ENCODE measurements at places on chromosomes 3 and 15.

DNA sequence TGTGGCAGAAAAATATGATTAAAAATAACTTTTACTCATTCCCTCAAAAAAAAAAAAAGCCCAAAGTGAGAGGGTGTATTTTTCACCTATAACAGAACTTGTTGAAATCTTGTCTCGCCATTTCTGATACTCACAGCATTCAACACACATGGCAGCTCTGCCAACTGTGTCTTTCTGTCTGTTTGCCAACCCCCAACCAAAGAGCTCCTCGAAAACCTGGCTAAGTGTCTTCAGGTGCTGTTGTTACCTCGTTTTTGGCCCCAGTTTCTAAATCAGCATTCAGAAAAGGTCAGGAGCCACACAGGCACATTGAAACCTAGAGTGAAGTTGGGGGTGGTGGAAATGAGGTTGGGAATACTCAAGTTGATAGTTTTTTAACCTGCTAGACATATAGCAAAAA, 123.5 kb downstream of the TMEM108 start:
- DNase-seq = no peak

GRCh38 chr3:197575362-197575761, 19.6 kb upstream of the BDH1 start:
- no peak for DNase-seq

DNA sequence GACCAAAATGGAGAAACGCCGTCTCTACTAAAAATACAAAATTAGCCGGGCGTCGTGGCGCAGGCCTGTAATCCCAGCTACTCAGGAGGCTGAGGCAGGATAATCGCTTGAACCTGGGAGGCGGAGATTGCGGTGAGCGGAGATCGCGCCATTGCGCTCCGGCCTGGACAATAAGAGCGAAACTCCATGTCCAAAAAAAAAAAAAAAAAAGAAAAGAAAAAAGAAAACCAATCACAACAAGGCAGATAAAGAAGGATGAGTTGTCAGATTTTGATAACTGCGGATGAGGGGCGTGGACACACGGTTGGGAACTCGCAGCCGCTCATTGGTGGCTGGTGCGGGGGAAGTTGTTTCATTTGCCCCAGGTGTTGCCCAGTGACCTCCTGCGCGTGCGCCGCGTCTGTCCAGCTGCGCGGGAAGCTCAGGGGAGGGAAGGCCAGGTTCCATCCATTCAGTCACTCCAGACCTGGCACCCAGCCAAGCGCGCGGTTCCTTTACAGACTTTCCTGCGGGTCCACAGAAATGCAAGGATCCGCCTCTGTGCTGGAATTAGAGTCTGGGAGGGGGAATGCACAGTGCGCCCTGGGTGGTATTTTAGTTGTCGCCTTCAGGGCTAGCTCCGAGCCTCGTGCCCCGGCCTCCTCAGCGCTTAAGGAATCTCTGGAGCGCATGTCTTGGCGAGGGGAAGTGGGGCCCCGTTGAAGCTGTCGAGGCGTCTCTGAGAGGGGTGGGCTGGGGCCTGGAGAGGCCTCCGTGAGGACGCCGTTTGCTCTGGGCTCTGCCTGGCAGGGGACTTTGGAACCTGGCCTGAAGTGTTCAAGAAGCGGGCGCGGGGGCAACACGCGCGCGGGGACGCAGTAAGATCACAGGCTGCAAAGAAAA, 708 bp upstream of the GCHFR start:
- no peak for DNase-seq

- DNase-seq = no peak
These were observed 44.9 kb upstream of the CCNL1 start for GRCh38 chr3:157204880-157205279.

DNA sequence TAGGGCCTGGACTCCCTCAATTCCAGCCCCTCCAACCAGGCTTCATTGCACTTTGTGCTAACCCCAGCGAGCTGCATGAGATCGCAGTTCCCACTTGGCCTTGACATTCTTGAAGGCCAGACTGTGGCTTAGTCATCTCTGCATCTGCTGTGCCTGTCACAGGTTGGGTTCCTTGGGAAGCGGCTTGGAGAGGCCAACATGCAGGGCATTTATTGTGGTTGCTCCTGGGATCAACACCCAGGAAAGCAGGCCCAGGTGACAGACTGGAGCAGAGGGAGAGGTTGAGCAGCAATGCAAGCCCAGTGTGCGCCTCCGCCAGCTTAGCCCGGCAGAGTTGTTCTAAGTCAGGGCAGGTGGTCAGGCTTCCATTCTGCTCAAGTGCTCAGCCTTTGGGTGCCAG, 10.5 kb downstream of the ABCF3 start:
- DNase-seq = no peak

DNA sequence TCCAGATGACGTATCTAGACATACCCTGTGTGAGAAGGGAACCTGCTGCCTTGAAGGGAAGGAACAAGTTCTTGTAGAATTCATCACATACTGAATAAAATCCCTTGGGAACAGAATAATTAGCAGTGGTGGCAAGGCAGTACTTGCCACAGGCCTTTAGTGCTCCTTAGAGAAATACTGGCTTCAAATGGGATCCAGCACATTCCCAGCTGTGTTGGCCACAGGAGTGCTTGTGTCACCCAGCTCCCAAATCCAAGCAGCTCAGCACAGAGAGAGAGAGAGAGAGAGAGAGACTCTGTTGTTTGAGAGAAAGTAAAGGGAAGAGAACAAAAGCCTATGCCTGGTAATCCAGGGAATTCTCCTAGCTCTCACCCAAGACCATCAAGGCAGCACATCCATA, 969.0 kb upstream of the ALCAM start:
- no peak for DNase-seq

- no peak for DNase-seq
These were observed 3.9 kb upstream of the CHSY1 start for GRCh38 chr15:101255615-101256241.

GRCh38 chr3:197561926-197562325, 6.2 kb upstream of the BDH1 start:
- no peak for DNase-seq

DNA sequence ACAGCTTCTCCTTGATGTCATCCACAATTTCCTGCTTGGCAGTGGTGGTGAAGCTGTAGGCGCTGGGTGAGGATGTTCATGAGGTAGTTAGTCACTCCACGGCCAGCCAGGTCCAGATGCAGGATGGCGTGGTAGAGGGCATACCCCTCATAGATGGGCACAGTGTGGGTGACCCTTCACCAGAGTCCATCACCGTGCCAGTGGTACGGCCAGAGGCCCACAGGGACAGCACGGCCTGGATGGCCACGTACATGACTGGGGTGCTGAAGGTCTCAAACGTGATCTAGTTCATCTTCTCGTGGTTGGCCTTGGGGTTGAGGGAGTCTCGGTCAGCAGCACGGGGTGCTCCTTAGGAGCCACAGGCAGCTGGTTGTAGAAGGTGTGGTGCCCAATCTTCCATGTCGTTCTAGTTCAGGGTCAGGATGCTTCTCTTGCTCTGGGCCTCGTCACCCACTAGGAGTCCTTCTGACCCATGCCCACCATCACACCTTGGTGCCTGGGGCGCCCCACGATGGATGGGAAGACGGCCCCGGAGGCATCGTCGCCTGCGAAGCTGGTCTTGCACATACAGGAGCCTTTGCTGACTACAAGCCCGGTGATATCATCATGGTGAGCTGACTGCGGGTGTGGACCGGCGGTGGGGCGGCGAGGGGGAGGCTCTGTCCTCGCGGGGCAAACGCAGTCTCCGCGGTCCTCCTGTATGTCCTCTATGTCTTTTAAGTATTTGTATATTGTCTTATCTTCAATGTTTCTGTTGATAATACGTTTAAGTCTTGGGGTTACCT, 1119.0 kb downstream of the NAALADL2 start:
- DNase-seq = no peak

- no peak for DNase-seq
These were observed 22.3 kb downstream of the NBEAL2 start for GRCh38 chr3:47001731-47002170.

GRCh38 chr15:37903919-37904625, 30.4 kb upstream of the TMCO5A start:
- no peak for DNase-seq

GRCh38 chr15:69265347-69265955, 33.3 kb upstream of the PAQR5 start:
- DNase-seq = no peak

- no peak for DNase-seq
These were observed 760.1 kb upstream of the NECTIN3 start for GRCh38 chr3:110311541-110311940.

DNA sequence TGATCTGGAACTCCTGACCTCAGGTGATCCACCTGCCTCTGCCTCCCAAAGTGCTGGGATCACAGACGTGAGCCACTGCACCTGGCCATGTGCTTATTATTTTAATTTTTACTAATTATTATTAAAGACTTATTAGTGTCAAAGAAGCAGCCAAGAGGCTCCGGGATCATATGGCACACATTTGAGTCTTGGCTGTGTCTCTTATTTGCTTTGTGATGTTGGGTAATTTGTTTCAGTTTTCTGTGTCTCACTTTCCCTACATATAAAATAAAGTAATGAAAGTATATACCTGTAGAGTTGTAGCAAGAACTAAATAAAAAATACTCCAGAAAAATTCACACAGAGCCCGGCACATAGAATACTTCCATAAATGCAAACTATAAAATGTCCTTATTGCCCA, 238.0 kb upstream of the TBL1XR1 start:
- no peak for DNase-seq

GRCh38 chr15:89129816-89130134, 41.5 kb downstream of the ABHD2 start:
- no peak for DNase-seq

DNA sequence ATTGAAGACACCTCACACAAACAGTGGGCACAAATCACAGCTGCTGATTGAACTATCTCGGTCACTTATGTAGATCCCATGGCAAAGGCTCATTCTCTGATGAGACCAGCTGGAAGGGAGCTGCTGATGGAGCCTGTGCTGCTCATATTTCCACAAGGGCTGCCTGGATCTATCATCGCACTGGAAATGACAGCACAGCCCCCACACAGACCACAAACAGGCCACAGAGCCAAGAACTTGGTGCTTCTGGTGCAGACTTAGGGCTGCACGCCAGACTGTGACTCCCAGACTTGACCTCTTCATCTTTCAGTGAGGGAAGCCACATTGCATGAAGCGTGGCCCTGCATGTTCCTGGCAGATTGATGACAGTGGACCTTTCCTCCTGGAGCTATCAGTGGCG, 197.6 kb downstream of the MINAR1 start:
- DNase-seq = no peak

DNA sequence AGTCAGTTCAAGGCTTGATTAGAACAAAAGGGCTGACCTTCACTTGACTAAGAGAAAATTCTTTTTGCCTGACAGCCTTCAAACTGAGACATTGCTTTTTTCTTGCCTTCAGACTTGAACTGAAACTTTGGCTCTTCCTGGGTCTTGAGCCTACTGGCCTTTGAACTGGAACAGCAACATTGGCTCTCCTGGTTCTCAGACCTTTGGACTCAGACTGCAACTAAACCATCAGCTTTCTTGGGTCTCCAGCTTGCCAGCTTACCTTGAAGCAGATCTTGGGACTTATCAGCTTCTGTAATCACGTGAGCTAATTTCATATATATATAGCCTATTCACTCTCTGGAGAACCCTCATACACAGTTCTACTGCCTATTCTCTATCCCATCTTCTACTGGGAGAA, 19.5 kb upstream of the WDR49 start:
- DNase-seq = no peak

DNA sequence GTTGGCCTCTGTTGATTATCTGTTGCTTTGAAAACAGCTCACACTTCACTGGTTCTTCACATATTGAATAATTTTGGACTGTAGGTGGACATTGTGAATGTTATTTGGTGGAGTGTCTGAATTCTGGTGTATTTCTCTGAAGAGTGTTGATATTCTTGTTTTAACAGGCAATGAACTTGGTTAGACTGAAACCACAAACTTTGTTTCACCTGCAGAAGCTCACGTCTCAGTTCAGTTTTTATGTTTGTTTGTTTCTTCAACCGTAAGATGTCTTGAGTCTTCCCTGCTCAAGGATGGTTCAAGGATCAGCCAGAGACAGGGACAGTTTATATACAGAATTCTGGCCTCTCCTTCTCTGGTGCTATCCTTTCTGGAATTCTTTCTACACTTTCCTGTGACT, 43.6 kb downstream of the C3orf20 start:
- no peak for DNase-seq

DNA sequence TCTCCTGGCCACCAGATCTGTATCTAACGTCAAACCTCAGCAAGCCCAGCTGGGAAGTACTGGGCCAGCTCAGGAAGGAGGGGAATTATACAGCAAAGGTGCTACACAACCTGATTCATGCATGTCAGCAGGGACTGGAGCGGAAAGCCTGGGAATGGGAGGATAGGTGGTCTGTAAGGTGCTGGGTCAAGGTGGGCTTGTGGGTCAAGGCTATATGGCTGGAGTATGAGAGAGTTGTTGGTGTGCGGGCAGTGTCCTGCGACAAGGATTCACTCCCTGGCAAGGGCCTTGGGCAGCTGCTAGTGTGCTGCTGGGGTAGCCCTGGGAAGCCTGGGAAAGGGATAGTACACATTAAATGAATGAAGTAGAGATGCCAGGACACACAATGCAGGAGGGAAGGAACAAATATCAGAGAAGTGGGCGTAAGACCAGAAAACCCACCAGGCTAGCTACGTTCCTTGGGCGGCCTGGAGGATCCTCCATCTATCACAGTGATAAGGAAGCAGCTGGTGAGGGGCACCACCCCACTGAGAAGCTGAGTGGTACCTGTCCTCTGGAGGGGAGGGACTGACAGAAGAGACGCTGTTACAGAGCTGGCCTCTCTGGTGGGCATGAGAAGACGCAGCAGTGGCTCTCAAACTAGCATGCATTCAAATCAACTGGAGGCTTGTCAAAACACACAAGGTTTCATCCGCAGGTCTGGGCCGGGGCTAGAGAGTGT, 8.5 kb upstream of the SYNM start:
- DNase-seq = no peak

- no peak for DNase-seq
These were observed 14.8 kb downstream of the ZIC1 start for GRCh38 chr3:147423798-147424580.

- DNase-seq = no peak
These were observed 3.7 kb upstream of the ANKUB1 start for GRCh38 chr3:149796026-149796425.

DNA sequence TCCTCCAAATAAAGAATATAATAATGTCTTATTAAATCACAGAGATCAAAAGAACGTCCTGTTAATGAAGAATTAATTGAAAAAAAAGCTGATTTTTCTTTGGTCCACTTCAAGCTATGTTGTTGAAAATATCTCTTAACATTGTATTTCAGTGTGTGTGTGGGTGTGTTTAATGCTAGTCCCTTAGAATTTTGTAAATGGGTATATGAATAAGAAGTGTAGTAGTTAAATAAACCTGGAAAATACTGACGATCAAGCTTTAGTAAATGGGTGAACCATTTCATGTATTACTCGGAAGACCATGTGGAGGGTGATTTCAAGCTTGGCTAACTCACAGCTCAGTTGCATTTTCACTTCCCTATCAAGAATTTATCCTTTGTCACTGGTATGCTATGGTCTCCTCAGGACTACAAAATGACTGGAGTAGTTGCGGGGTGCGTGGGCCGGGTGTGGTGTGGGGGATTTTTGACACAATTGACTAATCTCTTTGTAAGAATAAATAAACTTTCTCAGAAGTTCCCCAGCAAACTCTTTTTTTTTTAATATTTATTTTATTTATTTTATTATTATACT, 586.4 kb downstream of the GRM7 start:
- DNase-seq = no peak

Data from occipital lobe (tissue), 3 donors.